ENCODE measurements at places on chromosomes 11 and 22. TPM values are rescaled to one million over a fixed set of nuclear protein-coding genes. Genes with fewer than 3 reads are reported as not detected.

The SYT7 gene
- total RNA-seq, result 0.72 TPM

The CDCA5 gene
- total RNA-seq, result 72.8 TPM

The E2F8 gene
- total RNA-seq, result 5.8 TPM

The ZNRF3 gene
- total RNA-seq, result 7.5 TPM

The FAM227A gene
- 0.46 TPM for total RNA-seq

The MFRP gene
- not detected for total RNA-seq

The PLEKHB1 gene
- total RNA-seq, result 0.46 TPM

The CCDC89 gene
- total RNA-seq, result not detected

The FGF3 gene
- not detected for total RNA-seq

The MMP8 gene
- total RNA-seq, result not detected

The TSPAN18 gene
- 2.4 TPM for total RNA-seq

The STK33 gene
- total RNA-seq, result 4.4 TPM

The C11orf52 gene
- not detected for total RNA-seq

The IFITM1 gene
- total RNA-seq, result 0.64 TPM

The CABP4 gene
- not detected for total RNA-seq

The CARNS1 gene
- 0.29 TPM for total RNA-seq

The OSBP2 gene
- 10.0 TPM for total RNA-seq

The VEGFB gene
- 49.7 TPM for total RNA-seq

The SMIM38 gene
- 0.05 TPM for total RNA-seq

The RASD2 gene
- total RNA-seq, result 1.2 TPM

Measured in A549 treated with CORT108297 at 1 μM for 4 hours (cell line).